Pulmonary artery endothelial cell (primary cell): ENCODE measurements at places on chromosomes 12 and 14.

- no peak for DNase-seq
These were observed 68.7 kb downstream of the PRMT8 start for GRCh38 chr12:3559601-3560294.

GRCh38 chr14:24988760-24989159 lies 61.2 kb downstream of the STXBP6 start:
- no peak for DNase-seq

DNA sequence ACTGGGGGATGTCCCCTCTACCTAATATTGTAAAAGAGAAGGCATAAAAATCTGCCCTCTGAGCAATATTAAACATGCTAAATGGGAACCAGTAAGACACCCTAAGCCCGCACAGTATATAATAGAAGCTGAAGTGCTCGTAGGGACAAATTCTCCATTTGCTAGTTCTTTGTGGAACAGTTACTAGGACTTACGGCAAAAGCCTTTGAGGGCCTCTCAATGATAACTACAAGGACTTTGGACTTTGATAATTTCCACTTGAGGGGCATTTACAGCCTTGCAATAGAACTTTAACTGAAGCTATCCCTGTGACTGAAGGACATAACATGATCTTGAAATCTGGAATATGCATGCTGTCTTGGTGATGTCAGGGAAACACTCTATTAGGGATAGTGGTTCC lies 111.5 kb upstream of the IFNG-AS1 start:
- DNase-seq: no peak

- no peak for DNase-seq
These were observed 69.6 kb upstream of the KRAS start for GRCh38 chr12:25320123-25321006.

DNA sequence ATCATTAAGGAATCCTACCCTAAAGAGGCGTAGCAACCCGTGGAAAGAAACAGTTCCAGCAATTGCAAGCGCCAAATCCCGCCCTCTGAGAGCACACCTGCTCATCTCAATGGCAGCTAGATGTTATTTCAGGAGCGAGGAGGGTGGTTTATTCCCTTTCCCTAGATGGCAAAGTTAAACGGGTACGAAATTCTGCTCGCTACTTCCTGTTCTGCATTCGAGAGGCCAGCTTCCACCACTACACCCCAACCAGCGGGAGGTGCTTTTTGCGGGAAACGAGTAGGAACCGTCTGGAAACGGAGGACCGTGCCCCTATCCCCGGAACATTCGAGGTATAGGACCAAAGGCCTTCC lies 536 bp downstream of the VPS29 start:
- DNase-seq: no peak

GRCh38 chr14:104139460-104140212 lies 1.2 kb downstream of the KIF26A start:
- no peak for DNase-seq

DNA sequence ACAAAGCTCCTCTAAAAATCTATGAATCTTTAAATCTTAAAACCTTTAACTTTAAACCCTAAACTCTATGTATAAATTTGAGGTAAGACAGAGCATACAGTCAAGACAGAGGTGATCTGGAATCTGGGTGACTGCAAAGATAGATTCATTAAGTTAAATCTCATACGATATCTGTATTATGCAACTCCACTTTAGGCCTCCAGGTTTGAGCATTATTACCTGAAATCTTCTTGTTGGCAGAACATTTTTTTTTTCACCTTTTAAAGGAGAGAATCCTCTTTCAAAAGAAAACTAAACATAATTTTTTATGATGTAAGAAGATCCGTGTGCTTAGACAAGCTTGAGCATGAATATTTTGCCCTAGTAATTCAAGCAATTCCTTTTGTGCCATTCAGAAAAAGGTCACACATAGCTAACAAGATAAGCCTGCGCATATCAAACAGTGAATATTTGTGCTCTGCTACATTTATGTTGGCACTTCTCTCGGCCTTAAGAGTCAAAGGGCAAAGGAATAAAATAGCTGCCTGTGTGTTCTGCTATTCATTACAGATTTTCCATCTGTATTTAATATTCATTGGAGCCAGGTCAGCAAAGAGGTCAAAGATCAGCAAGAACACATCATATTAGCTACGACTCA lies 163.3 kb downstream of the TMTC3 start:
- no peak for DNase-seq

DNA sequence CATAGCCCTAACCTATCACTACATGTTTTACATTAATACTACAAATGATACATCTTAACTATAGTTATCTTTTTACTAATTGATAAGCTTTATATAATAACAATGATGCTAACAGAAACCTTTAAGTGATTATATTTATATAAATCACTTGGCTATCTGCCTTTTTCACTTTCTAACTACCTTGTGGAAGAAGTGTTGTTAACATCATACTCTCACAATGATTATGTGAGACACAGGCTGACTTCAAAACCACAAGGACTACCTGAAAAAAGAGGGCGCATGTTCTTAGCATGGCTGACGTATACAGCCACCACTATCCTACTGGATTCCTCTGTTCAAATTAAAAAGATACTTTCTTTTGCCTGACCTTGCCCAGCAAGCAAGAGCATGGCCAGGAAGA lies 135.3 kb upstream of the SOX5 start:
- DNase-seq: no peak

- DNase-seq: no peak
These were observed 17.5 kb upstream of the FAR2 start for GRCh38 chr12:29131539-29131938.

DNA sequence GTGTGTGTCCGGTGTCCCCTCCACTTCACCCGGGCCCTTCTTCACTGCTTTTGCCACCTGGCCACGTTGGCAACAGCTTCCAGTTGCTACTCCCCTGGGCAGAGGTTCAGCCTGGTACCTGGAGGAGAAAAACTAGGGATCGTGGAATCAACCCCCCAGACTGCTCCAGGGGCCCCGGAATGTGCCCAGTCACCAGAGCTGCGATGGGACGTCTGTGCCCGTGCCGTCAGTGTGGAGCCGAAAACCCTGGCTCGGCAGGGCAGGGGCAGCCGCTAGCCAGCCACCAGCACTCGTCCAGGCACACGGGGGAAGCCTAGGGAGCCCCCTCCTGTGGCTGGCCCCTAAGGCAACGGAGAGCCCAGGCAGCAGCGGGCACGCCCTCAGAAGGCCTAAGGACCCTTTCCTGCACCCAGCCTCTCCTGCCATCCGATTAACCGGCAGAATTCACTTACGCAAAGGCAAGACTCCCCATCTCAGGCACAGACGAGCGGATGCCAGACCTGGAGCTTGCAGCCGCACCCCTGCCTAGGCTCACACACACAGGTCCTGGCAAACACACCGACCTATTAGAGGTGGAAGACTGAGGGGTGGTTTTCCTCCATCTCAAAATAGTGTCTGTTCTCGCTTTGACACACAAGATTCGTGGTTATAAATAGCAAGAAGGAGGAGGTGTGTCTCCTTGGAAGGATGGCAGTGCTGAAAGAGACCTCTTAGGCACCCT lies 62.6 kb downstream of the FBXL14 start:
- no peak for DNase-seq

DNA sequence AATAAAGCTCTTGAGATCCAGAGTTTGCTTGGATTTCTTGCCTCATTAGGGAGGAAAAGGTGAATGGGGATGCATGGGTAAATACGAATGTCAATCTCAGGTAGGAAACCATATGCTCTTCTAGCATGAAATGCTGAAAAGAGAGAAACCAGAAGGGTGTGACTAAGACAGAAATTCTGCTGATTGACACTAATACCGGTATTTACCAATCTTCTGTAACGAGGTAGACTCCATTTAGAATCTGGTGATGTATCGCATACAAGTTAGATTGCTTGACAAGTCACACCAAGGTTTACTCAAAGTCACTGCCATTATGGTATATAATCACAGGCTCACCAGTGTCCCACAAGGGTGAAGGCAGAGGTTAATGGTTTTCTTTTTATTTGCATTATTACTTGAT lies 337.9 kb downstream of the NRXN3 start:
- no peak for DNase-seq

DNA sequence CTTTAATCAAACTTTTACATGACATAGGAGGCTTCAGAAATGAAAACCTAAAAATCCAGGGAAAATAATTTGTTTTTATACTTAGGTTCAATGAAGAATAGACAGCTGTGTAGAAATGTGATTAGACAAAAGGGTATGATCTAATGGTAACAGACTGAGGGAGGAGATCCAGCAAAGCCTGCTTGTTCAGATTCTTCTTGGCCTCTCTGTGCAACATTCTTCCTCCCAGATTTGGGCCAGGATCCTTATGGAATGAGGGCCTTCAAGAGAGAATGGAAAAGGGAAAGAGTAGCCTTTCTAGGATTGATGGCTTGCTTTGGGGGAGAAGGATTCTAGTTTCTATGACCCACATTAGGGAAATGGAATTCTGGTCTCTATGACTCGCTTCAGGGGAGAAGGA lies 94.5 kb upstream of the G2E3 start:
- no peak for DNase-seq

DNA sequence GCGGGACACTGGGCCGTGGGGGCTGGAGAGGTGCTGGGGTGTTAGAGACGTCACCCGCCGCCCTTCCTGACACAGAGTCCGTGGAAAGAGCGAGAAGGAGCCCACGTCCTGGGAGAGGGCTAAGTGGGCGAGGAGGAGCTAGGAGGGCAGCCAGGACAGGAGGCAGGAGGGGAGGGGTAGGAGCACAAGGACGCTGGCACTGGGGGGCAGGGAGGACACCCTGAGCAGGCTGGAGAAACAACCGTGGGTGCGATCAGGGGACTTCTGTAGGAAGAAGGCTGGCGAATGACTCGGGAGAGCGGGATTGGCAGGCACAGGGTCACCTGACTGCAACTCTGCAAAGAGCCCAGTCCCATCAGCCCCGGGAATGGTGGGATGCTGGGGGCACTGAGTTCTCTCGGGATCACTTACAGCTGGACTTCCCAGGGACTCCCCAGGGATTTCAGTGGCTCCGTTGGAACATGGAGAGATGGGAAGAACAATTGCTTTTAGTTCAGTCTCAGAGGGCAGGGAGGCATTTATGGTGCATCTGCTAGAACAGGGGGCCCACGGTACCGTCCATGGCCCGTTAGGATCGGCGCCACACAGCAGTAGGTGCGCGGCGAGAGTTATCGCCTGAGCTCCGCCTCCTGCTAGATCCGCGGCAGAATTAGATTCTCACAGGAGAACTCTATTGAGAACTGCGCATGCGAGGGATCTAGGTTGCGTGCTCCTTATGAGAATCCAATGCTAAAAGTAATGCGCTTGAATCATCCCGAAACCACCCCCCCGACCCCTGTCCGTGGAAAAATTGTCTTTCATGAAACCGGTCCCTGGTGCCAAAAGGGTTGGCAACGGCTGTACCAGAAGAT lies 24.3 kb downstream of the UBR7 start:
- DNase-seq: peak; percentile 19

DNA sequence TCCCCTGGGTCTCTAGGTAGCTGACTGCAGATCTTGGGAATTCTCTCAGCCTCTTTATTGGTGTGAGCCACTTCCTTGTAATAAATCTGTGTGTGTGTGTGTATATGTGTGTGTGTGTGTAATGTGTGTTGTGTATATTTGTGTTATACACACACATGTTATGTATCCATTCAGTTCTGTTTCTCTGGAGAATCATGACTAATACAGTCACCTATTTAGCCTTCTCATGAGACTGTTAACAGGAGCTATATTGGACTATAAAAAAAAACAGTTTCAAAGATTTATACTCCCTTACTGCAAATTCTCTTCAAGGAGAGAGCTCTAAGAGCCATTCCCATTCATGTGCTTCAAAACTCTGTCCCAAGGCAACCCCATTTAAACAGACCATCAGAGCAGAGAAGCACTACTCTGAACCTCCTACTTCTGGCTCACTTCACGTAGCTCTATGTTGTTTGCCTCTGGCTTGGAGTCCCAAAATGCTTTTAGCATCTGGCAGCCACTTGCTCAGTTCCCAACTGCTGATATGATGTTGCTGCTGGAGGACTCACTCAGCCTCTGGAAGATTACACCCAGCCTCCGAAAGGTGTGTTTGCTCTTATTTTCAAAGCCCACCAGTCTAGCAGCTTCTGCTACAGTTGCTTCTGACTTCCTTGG lies 48.7 kb upstream of the KITLG start:
- no peak for DNase-seq

- no peak for DNase-seq
These were observed 153.1 kb downstream of the ALG10B start for GRCh38 chr12:38469715-38470114.

DNA sequence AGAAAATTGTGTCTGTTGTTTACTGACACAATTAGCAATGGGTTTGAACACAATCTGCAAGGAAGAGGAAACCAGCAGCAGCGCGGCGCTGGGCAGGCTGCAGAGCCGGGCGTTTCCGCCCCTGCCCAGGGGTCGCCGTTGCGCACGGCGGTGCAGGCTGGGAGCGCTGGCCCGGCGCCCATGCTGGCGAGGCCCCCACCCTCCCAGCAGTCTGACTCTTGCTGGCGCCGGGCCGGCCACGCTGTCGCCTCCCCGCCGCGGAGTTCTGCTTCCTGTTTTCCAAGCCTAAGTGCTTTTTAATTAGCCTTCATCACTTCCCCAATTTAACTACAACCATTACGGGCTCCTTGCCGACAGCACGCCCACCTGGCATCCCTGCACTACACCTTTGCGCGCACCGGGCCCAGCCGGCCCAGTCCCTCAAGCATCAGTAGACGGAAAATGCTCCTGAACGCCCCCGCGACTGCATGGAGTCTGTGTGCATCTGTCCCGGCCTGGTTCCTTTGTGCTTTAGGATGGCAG lies 212.1 kb downstream of the GXYLT1 start:
- DNase-seq: peak; percentile 15

- DNase-seq: no peak
These were observed 97.3 kb upstream of the FRMD6 start for GRCh38 chr14:51554339-51554920.

DNA sequence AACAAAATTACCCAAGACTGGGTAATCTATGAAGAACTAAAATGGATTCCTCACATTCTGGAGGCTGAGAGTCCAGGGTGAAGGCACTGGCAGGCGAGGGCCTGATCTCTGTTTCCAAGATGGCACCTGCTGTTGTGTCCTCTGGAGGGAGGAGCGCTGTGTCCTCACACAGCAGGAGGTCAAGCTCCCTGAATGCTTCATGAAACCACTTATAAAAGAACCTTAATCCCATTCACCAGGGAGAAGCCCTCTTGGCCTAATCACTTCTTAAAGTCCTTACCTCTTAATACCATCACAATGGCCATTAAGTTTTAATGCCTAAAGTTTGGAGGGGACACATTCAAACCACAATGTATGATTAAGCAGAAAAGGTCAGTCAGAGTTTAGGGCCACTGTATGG lies 172.4 kb downstream of the EMP1 start:
- DNase-seq: no peak

- DNase-seq: no peak
These were observed 9.8 kb downstream of the FAM222A start for GRCh38 chr12:109723311-109723881.

GRCh38 chr12:116719731-116720528 lies 17.9 kb downstream of the SPRING1 start:
- no peak for DNase-seq
